ENCODE measurements at places on chromosomes 16 and 17.

DNA sequence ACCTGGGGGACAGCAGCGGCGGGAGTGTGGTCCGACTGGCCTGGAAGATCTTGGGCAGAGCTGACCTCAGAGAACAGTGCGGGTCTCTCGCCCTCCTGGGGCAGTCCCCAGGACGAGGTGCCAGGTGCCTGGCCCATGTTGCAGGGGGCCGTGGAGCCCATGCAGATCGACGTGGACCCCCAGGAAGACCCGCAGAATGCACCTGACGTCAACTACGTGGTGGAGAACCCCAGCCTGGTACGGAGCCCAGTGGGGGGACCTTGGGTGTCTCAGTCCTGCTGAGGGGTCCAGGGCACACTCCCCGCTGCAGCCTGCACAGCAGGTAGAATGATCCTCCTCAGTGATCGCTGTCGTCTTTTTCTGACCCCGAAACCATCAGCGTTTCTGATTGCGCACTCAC is 1.4 kb downstream of the GPS1 start:
- no peak for DNase-seq

DNA sequence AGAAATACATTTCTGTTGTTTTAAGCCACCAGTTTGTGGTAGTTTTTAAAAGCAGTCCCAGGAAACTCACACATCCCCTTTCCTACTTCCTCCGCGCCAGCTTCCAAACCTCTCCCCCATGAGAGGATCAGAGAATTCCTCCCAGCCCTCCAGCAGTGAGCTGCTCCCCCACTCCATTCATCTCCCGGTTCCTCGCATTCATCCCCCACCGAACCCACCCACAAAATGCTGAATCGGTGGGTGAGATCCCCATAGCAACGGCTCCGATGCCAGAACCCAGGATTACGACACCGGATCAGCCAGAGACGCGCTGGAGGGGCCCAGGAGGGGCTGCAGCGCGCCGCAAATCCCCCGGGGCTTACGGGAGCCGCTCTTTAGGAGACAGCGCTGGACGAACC is 251.4 kb upstream of the RPL38 start:
- DNase-seq, result no peak

- DNase-seq, result no peak
Observed at GRCh38 chr16:876041-876335, 75.5 kb upstream of the GNG13 start.

- DNase-seq, result no peak
Observed at GRCh38 chr17:82838386-82839063, 1.3 kb downstream of the ZNF750 start.

DNA sequence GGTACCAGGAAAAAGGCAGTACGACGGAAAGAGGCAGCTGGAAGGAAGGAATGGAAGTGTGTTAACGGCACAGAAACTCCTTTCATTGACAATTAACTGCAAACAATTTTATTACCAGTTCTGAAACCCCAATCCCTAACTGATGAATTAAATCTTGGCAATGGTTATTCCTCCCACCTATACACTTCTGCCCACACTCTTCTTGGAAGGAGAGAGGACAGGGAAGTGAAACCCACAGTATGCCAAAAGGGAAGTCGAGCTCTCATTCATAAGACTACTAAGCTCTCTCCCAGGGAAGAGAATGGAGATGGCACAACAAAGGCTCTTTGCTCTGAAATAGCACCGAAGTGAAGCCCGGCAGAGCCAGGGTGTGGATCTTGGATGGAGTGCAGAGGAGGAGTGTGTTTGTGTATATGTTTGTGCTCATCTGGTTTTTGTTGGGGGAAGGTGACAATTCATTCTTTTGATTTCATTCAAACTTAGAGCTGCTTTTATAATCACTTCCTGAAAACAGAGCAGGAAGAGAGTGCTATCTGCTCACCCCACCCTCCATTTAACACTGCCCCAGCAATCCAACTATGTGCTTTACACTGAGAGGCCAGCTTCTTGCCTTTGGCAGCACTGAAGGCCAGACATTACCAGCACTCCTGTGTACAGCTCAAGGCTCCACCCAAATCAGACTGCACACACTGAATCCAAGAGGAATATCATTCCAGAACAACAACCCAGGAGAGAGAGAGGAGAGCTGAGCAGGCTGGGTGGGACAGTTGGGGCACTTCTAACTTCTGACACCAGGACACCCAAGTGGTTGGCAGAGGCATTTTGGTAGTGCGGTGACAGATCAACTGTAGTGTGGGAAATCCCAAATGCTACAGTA is 68.7 kb downstream of the HIC1 start:
- DNase-seq, result no peak

DNA sequence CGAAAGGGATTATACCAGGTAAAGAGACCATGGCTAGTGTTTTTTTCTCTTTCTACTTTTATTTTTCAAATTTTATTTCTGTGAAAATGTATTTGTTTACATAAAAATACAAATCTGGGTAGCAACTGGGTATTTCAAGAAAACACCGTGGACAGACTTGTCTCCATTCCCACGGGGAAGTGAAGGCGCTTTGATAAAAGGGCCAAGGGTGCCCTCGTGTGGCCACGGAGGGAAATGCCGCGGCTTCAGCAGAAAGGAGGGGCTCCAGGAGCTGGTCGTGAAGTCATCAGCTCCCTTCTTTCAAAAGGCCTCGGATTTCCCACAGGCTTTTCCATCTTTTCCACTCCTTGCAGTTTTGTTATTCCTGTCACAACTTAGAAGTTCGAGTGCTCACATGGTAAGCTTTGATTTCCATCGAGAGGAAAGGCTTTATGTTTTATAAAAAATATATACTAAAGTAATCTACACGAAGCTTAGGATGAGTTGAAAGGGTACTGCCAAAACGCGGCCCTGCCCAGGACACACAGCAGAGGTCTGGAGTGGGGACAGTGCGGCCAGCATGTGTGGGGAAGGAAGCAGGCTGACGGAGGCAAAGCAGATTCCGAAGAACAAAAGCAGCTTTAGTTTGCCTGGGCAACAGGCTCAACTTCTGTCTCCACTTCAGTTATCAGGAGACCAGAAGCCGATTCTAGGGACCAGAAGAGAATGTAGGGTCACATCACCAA is 15.3 kb upstream of the MNT start:
- peak; percentile 88 for DNase-seq

- no peak for DNase-seq
Observed at GRCh38 chr17:6749519-6749918, 6.3 kb upstream of the XAF1 start.

DNA sequence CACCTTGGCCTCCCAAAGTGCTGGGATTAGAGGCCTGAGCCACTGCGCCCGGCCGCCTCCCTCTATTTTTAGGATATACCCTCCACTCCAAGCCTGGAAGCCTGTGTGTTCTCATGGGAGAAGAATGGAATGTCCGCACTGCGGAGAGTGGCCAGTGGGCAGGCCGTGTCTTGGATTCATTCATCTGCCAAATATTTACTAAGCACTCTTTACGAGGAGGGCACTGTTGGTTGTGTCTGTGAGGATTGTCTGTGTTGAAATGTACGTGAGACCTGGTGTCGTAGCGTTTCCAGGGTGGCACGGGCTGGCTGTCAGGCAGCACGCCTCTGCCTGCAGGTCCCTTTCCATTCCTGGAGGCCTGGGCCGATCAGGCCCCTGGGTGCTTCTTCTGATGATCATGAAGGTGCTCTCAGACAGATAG is 19.2 kb downstream of the PGS1 start:
- DNase-seq, result no peak

- no peak for DNase-seq
Observed at GRCh38 chr16:86514481-86515376, 4.4 kb downstream of the FOXF1 start.

Data from NCI-H1694 (cell line).